ENCODE measurements at places on chromosomes 16 and 17.

GRCh38 chr16:54938212-54939028 is 7.8 kb downstream of the IRX5 start:
- no peak for DNase-seq

DNA sequence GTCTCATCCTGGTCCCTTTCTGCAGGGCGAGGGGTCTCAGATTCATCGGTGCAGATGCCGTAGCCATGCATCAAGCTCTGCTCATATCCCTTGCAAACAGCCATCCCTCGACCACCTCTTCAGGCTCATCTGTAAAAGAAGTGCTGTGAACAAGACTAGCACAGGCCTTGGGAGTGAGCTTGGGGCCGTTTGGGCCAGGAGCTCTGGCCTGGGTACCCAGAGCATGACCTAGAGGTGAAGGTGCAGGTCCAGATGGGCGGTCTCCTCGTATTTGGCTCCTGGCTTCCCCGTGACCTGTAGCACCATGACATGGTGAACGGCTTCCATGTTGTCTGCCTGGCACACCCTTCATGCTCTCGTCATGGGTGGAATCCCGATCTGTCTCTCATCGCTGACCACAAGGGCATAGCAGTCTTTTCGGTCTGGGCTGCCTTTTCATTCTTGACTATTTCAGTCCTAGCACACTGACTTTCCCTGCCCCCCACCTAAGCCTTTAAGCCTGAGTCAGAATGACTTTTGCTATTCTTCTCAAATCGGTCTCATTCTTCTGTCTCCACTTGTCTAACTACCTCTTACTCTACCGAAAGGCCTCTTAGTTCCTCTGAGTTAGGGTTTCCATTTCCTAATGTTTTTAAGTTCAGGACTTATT is 216.0 kb downstream of the FOXL1 start:
- DNase-seq, result no peak

GRCh38 chr17:70100983-70101382 is 26.0 kb downstream of the KCNJ16 start:
- DNase-seq, result peak; percentile 41

GRCh38 chr17:63564562-63564961 is 14.3 kb downstream of the DCAF7 start:
- no peak for DNase-seq

DNA sequence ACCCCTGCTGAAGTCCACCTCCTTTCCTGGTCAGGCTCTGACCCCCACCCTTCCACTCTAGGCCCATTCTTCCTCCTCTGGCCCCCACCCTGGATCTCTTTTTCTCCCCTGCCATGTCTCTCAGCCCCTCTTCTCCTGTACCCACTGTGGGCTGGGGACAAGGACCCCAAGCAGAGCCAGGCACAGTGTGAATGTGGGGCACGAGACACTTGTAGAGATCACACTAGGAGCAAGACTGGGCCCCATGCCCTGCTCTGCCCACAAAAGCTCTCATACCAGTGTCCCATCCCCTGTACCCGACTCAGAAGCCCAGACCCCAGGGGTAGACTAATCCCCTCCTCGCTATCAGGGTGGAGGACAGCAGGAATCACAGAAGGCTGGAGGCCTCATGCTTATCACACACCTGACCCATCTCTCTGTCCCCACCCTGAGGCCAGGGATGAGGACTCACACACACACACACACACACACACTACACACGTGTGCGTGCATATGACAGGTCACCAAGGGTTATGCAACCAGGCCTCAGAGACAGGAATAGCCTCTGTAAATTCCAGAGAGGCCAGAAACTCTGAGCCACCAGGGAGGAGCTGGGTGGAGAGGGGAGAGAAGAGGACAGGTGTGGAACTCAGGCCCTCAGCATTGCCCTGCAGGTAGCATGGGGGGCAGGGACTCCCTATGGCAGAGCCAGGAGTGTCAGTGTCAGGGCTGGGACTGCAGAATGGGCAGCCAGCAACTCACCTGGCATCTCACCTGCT is 21.1 kb downstream of the ARHGAP27 start:
- DNase-seq, result no peak

- no peak for DNase-seq
These were observed 10.5 kb downstream of the TMIGD1 start for GRCh38 chr17:30323262-30323894.

GRCh38 chr16:78962457-78962929 is 638.0 kb downstream of the MAF start:
- DNase-seq, result no peak

DNA sequence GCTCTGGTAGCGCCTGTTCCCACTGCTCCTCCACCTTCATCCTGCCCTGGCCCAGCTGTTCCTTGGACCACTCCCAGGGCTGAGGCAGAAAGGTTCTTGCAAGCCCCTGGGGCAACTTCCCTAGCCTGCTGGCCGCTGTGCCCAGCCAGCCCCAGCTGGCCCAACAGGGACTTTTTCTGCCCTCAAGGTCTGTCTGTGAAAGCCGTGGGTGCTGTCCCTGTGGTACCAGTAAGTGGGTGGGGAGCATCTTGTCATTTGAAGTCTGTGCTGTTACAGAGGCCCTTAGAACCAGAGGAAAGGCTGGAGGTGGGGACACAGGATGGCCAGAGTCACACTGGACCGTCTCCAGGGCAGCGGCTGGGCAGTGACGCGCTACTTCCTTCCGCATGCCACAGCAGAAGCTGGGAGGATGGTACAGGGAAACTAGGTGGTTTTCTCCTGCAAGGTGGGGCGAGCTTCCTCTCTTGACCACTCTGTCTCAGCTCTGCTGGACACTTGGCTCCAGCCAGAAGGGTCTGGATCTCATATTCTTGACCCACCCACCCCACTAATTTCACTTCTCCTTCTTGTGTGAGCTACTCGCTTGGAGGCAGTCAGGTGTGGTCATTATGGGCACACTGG is 87.8 kb downstream of the PLCG2 start:
- DNase-seq, result no peak

GRCh38 chr16:57401943-57402640 is 2.5 kb upstream of the CCL17 start:
- no peak for DNase-seq

GRCh38 chr17:81681672-81682071 is 1.9 kb downstream of the ARL16 start:
- no peak for DNase-seq

- DNase-seq, result no peak
These were observed 237.3 kb downstream of the MSI2 start for GRCh38 chr17:57493625-57494024.

- DNase-seq, result no peak
These were observed 341.4 kb downstream of the CA10 start for GRCh38 chr17:51817117-51817516.

DNA sequence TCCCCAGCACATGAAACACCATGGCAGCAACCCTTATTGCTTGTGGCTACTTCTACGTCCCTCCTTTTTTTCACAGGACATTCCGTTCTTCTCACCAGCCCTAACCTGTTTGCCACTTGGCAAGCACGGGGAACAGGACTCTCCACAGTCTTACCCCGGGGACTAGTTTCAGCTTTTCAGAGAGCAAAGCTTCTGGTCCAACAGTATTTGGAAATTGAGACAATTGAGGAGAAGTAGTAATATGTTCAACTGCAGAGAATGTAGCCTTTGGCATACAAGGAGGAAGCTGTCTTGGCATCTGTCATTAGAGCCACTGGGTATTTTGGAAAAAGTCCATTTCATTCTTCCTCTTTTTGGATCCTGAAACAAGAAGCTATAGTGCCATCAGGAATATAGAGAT is 65.7 kb downstream of the MAP2K6 start:
- no peak for DNase-seq

DNA sequence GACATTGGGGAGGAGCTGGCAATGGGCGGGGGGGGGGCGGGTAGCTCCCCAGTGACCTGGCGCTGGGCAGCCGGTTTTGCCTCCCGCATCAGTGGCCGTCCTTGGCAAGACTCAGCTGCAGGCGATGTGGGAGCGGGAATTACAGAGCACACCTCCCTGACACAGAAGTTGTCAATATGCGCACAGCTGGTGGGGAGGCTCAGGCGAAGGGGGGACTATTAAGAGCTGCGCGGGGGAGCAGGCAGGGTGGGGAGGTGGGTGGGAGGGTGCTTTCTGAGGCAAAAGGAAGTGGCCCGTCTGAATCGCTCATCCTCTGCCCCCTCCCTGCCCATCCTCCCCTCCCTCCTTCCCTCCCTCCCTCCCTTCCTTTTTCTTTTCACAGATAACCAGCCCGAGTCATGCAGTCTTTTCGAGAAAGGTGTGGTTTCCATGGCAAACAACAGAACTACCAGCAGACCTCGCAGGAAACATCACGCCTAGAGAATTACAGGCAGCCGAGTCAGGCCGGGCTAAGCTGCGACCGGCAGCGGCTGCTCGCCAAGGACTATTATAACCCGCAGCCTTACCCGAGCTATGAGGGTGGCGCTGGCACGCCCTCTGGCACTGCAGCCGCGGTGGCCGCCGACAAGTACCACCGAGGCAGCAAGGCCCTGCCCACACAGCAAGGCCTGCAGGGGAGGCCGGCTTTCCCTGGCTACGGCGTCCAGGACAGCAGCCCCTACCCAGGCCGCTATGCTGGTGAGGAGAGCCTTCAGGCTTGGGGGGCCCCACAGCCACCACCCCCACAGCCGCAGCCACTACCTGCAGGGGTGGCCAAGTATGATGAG is 44.0 kb downstream of the SREBF1 start:
- DNase-seq, result peak; percentile 66

DNA sequence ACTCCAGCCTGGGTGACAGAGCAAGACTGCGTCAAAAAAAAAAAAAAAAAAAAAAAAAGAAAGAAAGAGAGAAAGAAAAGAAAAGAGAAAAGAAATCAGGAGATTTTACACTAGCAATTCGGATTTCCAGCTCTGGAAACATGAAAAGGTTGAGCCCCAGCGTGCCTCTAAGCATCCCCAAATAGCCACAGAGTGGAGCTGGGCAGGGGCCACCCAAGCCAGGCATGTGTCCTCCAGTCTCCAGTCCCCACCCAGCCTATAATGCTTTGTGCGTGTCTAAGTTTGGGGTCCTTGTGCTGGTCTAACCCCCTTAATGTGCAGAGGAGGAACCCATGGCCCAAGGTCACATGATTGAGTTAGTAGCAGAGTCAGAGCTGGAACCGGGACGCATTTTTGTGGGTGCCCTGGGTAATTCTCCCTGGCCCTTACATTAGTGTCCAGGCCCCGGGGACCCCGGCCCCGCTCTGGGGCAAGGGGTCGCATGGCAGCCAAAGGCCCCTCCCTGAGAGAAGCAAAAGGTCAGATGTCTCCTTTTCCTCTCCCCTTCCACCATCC is 19.9 kb downstream of the ADAM11 start:
- no peak for DNase-seq

- DNase-seq, result no peak
These were observed 15.8 kb downstream of the RAI1 start for GRCh38 chr17:17696882-17697633.

- no peak for DNase-seq
These were observed 3.9 kb upstream of the KRT33A start for GRCh38 chr17:41354536-41354935.

Measured in AG08395 (cell line).